ENCODE measurements at places on chromosomes 11 and 22.

GRCh38 chr11:36095716-36096115 lies 151.9 kb downstream of the LDLRAD3 start:
- DNase-seq: no peak

DNA sequence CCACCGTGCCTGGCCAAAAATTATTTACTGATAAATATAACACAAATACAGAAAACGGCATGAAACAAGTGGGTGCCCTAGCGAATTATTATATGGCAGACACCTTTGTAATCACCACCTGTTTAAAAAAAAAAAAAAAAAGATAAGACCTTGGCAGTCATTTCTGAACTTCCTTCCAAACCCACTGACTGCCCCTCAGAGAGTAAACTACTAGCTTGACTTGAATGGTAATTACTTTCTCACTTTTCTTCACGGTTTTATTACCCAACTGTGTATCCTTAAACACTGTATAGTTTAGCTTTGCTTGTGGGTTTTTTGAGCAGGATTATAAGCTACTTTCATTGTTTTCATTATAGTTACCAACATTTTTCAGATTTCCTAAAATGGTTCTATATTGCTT lies 23.7 kb downstream of the SFI1 start:
- DNase-seq: no peak

GRCh38 chr11:6611092-6611962 lies 689 bp downstream of the TAF10 start:
- DNase-seq: no peak

DNA sequence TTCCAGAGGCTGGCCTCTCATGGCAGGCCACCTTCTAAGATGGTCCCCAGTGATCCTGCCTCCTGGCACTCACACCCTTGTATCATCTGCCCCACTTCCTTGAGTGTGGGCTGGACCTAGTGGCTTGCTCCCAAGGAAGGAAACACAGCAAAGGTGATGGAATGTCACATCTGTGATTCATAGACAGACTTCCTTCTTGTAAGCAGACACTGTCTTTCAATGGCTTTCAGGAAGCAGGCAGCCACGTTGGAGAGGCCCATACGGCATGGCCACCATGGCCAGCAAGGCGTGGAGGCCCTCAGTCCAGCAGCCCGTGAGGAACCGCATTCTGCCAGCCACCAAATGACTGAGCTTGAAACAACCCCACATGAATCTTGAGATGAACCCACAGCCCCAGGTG lies 11.3 kb downstream of the LMO1 start:
- DNase-seq: no peak

DNA sequence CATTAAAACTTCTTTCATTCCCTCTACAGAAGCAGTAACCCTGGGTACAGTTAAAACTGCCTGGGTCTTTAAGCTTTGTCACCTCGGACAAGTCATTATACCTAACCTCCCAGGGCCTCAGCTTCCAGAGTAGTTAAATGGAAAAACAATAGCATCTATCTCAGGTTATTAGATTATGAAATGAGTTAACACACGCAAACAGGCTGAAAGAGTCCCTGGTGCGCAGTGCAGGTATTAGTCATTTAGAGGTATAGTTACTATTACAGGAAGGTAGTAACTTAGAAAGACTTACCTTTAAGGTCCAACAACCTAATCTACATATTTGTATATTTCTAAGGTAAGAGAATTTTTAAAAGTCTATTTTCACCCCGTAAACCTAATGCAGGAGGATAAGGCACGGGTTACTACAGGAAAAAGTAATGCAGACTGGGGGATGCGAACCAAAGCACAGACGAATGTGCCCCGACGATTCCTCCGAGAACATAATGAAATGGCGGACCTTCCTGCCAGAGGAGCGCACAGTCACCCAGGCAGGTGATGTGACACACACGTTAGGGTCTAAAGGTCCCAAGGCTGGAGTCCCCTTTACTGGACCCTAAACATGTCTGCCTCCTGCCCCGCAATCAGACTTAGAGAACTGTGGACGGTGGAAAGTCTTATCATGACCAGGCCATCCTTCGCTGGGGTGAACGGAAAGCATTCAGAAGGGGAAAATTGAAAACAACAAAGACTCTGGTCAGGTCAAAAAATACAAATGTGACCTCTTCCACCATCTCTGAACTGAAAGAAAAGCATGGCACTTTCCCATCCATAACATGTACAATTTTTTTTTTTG lies 1.3 kb downstream of the NAP1L4 start:
- DNase-seq: no peak

GRCh38 chr11:35549787-35550186 lies 24.4 kb upstream of the PAMR1 start:
- DNase-seq: no peak

- peak; percentile 15 for DNase-seq
Measured at GRCh38 chr11:9280655-9281301, 15.6 kb upstream of the DENND5A start.

- DNase-seq: no peak
Measured at GRCh38 chr11:79157738-79158137, 283.1 kb downstream of the TENM4 start.

DNA sequence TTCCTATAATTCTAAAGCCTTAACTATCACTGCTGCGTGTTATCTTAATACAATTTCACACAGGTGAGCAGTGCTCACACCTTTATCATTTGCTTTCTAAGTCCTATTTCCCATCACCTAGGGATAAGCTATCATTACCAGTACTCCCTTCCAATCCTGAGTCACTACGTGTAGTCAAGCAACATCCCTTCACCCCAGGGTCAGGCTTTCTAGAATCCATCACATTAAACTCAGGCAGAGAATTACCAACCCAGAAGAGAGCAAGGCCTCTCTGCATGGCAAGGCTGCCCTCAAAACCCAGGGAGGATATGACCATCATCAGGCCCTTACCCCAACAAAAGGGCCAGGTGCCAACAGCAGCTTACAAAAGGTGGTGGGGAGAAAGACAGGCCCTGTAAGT lies 9.8 kb downstream of the PACSIN2 start:
- DNase-seq: no peak

DNA sequence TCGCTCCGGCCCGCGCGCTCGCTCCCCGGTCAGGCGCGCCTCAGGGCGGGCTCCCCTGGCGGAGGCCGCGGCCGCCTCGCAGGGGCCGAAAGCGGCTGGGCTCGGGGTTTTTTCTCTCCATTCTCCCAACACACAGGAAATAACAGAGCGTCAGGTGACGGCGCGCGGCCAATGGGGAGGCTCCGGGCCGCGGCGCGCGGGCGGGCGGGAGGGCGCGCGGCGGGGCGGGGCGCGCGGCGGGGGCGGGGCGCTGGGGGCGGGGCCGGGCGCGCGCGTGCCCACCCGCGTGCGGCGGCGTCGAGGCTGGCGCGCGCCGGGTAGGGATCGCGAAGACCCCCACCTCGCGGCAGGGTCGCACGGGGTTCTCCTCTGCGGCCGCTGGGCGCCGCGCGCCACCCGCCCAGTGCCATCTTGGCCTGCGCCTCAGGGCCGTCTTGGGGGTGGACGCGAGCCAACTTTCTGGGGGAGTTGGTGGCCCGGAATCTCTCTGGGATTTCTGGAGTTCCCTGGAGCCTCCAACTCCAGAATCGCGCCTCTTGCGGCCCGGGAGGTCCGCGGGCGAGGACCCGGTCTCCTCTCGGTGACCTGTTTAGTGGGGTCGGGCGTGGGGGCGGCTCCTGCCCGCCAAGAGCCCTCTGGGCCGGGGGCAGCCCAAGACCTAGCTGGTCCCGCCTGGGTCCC lies at the start of gene TCF20:
TCF20 (minus strand) TSS at position 144 of the 681 bp plus-strand sequence. CDS start 55,348 bp downstream, outside the sequence.
- peak; percentile 46 for DNase-seq

DNA sequence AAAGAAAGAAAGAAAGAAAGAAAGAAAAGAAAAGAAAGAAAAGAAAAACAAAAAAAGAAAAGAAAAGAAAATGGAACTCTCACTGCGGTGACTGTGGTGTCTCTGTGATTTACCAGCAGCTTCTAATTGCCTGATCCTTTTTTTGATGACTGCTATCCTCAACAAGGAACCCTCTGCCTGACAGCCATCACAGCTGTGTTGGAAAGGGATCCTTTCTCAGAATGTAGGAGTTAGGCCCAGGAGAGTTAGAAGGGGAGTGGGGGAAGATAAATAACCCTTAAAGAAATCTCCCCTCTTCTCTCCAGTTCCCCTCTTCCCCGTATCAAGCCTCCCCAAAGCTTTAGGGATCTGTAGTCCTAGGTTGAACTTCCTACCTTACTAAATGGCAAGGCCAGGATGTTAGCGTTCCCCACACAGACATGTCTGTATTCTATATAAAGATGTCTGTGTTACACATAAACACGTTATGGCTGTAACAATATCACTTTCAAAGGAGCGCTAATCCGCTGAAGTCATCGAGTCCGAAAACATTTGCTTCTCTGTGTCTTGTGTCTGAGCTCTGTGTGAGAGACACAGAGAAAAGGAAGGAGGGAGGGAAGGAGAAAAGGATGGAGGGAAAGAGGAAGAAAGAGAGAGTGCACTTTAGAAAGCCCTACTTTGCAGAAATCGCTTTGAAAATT lies 26.8 kb upstream of the WT1 start:
- no peak for DNase-seq

DNA sequence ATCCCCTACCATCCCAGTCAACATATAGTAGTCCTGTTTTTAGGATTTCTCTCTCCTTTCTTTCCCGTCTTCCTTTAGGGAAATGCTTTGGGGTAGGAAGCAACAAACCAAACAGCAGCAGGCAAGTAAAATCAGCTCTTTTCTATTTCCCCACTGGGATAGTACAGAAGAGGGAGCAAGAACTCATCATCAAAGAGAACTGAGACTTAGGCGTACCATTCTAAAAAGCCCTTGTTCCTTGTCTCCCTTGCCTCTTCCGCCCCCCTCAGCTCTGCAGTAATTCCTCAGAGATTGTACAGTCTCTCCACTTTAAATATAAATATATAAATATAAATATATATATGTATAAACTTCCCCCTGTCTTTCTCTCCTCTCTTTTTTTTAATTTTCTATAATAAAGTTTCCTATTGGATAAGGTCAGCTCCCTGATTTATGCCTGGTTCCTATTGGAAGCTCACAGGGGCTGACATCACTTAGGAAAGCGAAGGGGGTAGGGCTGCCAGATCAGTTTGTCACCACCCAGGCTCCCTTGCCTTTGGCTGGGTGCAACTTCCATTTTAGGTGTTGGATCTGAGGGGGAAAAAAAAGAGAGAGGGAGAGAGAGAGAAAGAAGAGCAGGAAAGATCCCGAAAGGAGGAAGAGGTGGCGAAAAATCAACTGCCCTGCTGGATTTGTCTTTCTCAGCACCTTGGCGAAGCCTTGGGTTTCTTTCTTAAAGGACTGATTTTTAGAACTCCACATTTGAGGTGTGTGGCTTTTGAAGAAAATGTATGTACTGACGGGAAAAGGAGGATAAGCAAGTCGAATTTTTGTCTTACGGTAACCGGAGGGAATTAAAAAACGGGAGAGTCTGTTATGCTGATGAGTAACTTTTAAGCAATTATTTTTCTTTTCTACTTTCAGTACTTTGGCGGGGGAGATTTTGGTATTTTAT lies at the start of gene CTNND1:
CTNND1 (plus strand) TSS at position 502 of the 934 bp plus-strand sequence. CDS start 29,677 bp downstream, outside the sequence.
- no peak for DNase-seq

GRCh38 chr11:110409174-110409573 lies 20.6 kb upstream of the FDX1 start:
- DNase-seq: no peak

DNA sequence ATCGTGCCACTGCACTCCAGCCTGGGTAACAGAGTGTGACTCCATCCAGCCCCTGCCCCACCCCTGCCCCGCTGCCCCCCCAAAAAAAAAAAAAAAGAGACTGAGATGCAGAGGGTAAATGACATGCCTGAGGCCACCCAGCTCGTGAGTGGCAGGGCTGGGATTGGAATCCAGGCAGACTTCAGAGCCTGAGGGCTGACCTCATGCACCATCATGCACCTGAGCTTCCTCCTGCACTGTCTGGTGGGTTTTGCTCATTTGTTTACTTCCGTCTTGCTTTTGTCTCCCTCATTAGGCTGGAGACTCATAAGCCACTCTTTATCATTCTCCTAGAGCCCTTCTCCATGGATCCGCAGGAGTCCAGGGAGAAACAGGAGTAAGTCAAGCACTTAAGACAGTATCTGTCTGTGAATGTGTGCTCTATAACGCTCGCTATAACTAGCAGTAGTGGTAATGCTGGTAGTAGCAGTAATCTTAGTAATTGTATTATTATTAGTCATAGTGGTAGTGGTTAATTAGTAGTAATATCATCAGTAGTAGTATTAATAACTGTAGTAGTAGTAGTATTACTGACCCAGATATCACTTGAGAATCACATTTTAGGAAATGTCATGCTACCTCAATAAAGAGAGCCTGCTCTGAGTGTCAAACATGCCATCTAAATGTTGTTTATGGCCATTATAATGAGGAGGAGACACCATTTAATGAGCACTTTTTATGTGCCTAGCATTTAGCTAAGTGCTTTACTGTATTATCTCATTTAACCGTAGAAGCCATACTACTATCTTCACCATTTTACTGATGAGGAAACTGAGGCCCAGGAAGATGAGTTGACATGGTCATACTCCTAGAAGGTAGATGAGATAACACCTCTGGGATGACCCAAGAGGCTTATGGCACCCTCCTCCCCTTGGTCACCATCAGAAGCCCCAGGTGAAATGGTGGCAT lies 85.0 kb downstream of the NAT10 start:
- no peak for DNase-seq

DNA sequence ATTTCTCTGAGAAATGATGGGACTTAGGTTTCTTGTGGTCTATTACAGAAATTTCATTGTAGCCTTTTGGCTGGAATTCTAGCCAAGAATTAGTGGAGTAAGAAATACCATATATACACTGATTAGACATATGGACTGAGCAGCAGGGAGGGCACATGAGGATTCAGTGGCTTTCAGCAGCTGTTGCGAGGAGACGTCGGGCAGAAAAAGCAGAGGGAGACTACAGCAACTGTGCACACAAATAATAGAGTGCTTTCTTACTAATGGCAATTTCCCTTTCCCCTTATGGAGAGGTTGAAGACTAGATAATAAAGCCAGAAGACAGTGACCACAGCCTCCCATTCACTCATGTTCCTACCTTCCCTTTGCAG lies 35.4 kb upstream of the CCDC34 start:
- no peak for DNase-seq

GRCh38 chr11:115910379-115910778 lies 406.2 kb upstream of the CADM1 start:
- DNase-seq: no peak

DNA sequence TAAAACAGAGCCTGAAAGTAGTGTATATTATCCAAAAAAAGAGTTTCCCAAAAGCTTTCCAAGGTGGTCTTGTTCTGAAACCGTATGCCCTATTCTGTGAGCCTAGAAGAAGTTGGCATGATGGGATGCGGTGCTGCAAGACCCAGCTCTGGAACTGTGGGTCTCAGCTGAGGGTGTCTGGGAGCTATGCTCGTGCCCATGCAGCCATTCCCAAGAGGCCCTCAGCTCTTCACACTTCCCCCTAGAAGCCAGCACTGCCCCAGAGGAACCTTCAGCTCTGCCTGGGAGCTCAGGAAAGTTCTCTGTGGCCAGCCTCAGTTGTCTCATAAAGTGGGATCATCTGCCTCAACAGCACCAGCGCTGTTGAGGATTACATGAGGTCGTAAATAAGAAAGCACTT lies 6.4 kb upstream of the SYT12 start:
- DNase-seq: no peak

DNA sequence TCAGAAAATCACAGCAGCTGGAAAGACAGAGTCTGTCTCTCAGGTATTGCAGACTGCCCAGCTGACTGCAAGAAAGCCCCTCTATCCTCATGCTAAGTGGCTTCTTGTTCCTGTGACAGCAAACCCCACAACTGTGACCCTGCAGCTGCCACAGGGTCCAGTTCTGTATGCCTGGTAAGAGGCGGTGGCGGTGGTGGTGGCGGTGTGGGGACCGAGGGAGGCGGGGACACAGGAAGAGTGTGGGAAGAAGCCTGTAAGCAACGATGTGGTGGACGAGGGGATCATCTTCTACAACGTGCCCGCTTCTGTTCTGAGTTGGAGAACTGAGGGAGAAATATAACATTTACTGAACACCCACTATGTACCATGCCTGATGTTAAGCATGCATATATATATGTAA lies 112.4 kb downstream of the TENM4 start:
- no peak for DNase-seq

- no peak for DNase-seq
Measured at GRCh38 chr11:104564921-104565582, 333.2 kb downstream of the CASP12 start.

All from stimulated activated CD8-positive, alpha-beta memory T cell treated with anti-CD3 and anti-CD28 coated beads, Interleukin-2, amount 100 ng/mL, for 1 hour (primary cell).